AG04450 (cell line): ENCODE measurements at places on chromosomes 1 and 21. TPM values are rescaled to one million over a fixed set of nuclear protein-coding genes. Genes with fewer than 3 reads are reported as not detected.

The MYBPH gene
- polyA plus RNA-seq, result 0.04 and 0.09 TPM in 2 replicates

The TMOD4 gene
- not detected in 2 replicates for polyA plus RNA-seq

The FCRL5 gene
- polyA plus RNA-seq, result not detected in 2 replicates

The SDC3 gene
- polyA plus RNA-seq, result 21.7 and 45.4 TPM in 2 replicates

GRCh38 chr1:82466416-82466815 is 665.7 kb downstream of the ADGRL2 start:
- DNase-seq, result no peak

GRCh38 chr1:236067854-236068454 is 3.1 kb upstream of the NID1 start:
- no peak for DNase-seq

The HAO2 gene
- polyA plus RNA-seq, result not detected in 2 replicates

DNA sequence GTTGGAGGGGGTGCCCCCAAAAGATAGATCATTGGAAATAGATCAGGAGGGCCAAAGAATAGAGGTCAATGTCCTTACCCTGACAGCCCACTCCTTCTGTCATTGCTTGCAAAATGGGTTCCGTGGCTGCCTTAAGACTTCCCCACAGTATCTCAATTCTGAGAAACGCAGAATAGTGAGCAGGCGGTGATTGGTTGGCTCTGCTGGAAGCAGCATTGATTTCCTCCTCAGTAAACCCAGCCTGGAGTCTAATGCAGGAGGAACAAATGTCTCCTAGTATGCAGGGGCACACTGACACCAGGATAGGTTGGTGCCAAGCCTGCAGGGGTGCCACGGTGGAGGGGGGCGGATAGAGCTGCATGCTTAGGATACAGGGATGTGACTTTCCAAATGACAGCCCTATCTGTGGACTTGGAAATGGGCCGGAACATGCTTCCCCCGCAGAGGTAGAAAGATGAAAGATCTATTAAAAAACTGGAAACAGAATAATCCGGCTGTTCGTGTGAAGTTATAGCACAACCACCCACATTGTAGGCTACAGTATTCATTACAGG is 76.9 kb downstream of the BRINP2 start:
- DNase-seq, result no peak

DNA sequence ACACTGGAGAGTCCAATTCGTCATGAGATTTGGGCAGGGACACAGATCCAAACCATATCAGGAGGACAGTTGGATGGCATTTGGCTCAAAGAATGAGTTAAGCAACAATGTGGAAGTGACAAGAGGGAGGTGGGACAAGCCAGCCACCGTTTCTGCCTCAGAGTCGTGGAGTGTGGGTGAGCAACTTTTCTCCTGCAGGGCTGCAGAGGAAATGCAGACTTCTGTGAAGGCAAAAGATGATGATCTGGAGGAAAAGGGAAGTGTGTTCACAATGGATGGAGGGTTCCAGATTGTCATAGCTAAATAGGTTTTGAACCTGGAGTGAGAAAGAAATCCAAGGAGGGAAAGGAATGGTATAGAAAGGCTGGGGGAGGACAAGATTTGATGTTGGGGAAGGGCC is 16.4 kb upstream of the KANK4 start:
- no peak for DNase-seq

DNA sequence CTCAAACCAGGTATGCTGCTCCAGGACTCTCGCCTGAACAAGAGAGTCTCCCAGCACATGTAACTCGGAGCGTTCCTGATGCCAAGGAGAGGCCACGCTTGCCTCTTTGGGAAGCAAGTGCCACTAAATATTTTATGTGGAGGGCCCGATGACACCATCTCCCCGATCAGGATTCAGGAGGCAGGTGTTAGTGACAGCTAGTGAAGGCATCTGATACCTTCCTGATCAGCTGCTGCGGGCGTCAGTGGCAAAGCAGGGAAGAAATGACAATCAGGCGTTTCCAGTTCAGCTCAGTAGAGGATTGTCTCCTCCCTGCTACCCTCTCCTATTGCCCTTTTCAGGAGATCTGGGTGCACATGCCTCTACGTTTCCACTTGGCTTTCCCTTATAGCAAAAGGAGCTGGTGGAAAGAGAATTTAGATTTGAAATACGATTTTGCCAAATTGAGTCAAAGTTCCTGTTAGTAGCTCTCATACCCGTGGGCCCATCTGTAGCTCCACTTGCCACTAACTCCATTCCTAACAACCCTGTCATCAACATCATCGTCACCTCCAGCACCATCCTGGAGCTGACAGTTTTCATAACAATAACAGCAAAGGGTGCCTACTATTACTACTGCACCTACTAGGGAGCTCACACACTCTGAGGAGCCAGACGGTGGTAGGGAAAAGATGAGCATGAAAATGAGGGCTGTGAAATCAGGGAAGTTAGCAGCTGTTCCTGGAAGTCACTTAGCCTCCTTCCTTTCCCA is 21.6 kb downstream of the PLXNA2 start:
- DNase-seq, result no peak

DNA sequence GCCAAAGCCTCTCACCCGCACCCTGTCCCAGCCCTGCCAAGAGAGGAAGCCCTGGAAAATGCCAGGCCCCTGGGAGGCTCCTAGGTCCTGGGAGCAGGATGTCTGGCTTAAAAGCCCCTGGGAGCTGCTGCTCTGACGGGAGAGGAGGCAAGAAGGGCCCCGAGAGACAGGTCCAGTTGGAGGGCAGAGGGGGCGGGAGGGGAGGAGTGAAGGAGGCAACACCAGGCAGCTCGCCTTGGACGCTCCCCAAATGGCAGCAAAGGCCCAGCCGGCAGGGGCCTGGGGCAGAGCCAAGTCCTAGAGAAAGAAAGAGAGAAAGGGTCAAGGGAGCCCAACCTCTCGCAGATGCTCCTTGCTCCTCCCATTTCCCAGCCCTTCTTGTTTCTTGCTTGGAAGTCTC is 6.8 kb downstream of the ETV3L start:
- DNase-seq, result no peak

GRCh38 chr1:112935461-112936111 is 20.4 kb downstream of the SLC16A1 start:
- no peak for DNase-seq

The RNU1-3 gene
- polyA plus RNA-seq, result under 0.01 TPM in 1 of 2 replicates, not detected in the other

DNA sequence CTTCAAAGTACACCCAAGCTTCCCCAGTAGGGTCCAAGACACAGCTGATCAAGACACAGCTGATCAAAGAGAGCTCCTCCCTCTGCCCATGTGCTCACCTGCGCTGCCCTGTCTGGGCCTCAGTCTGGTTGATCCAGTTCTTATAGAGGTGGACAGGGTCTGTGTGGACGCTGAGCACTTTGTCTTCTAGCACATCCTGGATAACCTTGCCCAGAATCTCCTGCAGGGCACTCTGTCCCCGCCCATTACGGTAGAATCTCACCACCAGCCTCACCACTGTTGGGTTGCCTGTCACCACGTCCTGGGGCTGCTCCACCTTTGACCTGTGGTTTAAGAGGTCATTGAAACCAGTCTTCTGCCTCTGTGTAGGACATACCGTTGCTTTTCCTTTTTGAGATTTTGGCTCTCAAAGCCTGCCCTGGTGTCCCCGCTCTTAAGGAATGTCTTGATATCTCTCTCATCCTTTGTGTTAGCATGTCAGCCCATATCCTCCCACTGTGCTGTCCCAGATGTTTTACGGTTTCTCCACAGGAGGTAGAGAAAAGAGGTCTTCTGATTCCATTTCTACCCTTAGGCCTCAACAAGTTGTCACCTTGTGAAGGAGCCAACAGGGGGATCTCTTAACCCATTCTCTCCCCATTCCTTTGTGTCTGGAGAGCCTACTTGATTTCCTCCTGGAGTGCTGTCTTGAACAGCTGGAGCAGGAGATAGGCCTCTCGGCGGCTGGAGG is 33.5 kb downstream of the IQGAP3 start:
- no peak for DNase-seq
